ENCODE measurements at places on chromosomes 13 and 19.

- no peak for DNase-seq
Observed at GRCh38 chr13:30881191-30881651, 24.9 kb upstream of the MEDAG start.

DNA sequence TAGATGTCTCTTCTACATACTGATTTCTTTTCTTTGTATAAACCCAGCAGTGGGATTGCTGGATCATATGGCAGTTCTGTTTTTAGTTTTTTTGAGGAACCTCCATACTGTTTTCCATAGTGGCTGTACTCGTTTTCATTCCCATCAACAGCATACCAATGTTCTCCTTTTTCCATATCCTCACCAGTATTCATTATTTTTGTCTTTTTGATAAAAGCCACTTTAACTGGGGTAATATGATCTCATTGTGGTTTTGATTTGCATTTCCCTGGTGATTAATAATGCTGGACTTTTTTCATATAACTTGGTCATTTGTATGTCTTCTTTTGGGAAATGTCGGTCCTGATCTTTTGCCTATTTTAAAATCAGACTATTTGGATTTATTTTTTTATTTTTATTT lies 108.5 kb downstream of the PAN3 start:
- DNase-seq: no peak

- DNase-seq: no peak
Observed at GRCh38 chr13:111861766-111862366, 205.1 kb upstream of the SOX1 start.

DNA sequence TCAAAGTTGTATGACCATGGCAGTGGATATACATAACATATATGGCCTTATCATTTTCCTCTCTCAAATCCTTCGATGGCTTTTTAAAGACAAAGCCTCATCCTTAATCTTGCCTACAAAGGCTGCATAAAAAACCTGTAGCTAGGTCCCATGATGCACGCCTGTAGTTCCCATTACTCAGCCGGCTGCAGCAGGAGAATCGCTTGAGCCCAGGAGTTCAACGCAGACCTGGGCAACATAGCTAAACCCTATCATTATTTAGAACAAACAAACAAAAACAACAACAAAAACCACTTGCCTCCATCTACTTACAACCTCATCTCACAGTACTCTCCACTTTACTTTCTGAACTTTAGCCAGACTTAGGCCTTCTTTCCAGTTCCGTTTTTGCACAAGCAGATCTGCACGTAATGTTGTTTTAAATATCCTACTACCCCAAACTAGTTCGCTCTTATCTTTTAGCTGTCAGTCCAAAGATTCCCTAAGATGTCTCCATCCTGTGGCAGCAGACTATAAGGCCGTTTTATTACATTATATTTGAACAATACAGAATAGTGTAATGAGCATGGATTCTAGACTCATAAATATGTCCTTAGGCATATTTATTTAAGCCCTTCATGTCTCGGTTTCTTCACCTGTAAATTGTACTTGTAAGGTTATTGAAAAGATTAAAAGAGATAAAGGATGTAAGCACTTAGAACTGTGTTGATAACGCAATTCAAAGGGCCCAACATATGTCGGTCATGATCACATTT lies 969 bp upstream of the POMP start:
- peak; percentile 38 for DNase-seq

GRCh38 chr13:113029487-113030258 lies 60.7 kb downstream of the MCF2L start:
- DNase-seq: peak; percentile 27

DNA sequence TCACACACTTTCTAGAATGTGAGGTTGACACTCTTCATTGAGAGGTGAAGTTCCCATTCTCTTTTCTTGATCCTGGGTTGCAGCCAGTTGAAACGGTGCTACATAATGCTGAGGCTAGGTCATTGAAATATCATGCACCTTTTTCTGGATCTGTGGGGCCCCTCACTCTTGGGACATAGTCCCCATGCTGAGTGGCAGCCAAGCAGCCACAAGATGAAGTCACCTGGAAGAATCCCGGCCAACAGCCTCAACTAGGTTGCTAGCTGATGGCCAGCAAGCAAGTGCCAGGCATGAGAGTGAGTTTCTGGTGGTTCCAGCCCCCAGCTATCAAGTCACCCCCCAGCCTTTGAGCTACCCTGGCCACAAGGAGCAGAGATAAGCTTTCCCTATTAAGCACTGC lies 148.5 kb upstream of the TSHZ3 start:
- no peak for DNase-seq

GRCh38 chr19:30403203-30403985 lies 31.2 kb downstream of the ZNF536 start:
- DNase-seq: no peak

DNA sequence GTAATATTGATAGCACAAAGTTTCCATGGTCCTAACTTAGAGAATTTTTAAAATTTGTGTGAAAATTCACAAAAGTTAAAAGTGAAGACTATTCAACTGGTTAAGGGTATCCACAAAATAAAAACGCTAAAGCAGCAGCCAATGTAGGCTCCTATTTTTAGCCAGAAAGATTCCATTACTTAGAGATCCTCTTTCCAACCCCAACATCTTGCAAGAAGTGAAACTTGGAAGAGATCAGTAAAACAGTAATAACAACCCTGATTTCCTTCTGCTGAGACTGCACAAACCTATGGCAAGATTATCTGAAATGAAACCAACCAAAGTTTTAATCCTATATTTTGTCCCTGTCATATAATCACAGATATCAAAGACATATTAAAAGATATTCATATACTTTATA lies 8.5 kb downstream of the TBC1D4 start:
- no peak for DNase-seq

DNA sequence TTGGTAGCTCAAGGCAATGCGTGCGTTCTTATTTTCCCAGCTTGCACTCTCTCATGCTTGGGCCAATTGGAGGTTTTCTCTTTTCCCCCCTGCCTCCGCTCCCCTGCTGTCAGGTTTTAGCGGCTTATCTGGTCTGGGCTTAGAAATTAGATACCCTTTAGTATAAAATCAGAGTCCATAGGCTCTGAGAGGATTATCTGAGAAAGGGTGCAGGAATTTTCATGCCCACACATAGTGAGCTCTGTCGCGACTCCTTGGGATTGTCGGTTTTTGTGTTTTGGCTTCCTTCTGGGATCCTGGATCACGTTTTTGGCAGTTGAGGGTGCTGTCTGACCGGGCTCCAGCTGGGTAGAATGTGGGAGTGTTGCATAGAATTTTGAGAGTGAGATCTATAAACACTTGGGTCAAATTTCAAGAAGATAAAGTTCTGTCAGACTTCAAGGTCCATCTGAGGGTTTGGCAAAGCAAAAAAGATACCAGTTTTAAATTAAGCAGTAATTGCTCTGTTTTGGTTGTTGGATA lies 12.4 kb downstream of the CHAF1A start:
- DNase-seq: no peak

DNA sequence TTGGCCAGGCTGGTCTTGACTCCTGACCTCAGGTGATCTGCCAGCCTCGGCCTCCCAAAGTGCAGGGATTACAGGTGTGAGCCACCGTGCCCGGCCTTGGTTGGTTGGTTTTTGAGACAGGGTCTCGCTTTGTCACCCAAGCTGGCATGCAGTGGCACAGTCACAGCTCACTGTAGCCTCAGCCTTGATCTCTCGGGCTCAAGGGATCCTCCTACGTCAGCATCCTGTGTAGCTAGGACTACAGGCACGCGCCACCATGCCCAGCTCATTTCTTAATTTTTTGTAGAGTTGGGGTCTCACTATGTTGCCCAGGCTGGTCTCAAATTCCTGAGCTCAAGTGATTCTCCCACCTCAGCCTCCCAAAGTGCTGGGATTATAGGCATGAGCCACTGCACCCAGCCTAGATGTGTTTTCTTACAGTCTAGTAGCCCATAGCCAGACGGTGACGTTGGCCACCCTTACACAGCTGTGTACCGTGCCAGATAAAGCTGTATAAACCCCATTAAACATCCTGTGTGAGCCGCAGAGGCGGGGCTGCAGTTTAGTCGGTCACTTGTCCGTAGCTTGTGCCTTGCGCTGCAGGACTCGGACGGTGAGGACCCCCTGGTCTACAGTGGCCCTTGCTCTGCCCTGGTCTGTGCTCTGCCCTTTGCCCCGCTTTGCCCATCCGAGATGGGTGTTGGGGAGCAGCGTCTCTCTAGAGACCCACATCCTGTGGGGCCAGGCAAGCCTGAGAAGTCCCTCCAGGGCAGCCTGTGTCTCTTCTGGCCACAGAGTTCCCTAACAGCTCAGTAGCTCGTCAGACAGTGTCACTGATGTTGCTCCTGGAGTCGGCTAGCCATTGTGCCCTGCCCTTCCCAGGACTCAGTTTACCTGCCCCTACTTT lies 9.8 kb downstream of the IRF3 start:
- no peak for DNase-seq

- DNase-seq: no peak
Observed at GRCh38 chr19:47068876-47069406, 20.5 kb upstream of the TMEM160 start.

DNA sequence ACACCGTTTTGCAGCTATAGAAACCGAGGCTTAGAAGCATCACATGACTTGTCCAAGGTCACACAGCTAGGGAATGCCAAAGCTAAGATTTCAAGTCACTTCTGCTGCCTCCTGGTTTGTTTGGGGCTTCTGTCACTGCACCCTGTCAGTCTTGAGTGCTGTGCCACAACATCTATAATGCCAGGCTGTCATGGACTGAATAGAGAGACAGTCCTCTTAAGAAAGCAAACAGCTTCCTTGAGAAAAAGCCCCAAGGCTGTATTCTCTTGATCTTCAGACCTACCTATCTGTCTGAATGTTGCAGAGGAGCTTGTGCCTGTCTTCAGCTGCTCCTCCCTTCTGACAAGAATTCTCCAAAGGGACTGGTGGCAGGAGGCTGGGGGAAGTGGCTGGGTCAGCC lies 81.6 kb downstream of the OLFM4 start:
- DNase-seq: no peak

DNA sequence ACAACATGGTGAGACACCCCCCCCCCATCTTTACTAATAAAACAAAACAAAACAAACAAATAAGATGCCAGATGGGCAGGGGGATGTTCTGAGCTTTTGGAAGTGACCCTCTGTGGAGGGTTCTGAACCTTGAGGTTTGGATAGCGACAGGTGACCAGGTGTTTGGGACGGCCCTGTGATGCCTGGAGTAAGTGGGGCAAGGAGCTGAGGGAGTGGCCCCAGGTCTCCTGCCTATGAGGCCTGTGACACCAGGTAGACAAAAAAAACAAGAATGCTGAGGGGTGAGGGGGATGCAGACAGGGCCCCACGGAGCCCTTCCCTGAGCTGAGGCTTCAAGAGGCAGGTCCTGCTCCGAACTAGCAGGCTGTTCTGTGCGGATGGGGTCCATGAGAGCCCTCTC lies 9.2 kb downstream of the ADGRE2 start:
- DNase-seq: no peak

DNA sequence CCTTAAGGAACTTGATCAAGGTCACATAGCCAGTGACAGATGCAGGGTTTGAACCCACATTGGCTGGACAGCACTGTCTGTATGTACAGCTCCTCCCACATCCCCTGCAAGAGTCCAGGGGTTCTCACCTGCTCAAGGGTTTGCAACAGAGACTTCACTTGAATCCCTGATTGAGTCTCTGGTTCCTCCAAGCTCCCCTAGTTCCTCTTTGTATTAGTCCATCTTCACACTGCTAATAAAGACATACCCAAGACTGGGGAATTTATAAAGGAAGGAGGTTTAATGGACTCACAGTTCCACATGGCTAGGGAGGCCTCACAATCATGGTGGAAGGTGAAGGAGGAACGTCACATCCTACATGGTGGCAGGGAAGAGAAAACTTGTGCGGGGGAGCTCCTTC lies 72.8 kb upstream of the CLDN10 start:
- peak; percentile 65 for DNase-seq

GRCh38 chr13:71055047-71055446 lies 812.0 kb downstream of the DACH1 start:
- DNase-seq: no peak

All from HL-60 (cell line).